ENCODE measurements at places on chromosomes 2 and 18.

DNA sequence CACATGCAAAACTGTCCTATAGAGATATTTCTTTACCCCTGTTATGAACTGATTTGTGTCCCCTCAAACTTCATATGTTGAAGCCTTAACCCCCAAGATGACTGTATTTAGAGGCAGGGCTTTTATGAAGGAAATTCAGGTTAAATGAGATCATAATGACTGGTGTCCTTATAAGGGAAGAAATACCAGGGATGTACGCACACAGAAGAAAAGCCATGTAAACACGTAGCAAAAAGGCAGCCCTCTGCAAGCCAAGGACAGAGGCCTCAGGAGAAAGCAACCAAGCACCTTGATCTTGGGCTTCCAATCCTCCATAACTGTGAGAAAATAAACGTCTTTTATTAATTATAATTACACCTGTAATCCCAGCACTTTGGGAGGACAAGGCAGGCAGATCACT lies 101.3 kb upstream of the NDUFV2 start:
- DNase-seq = no peak

- DNase-seq = no peak
Observed at GRCh38 chr2:158464426-158465281, 7.9 kb downstream of the PKP4 start.

DNA sequence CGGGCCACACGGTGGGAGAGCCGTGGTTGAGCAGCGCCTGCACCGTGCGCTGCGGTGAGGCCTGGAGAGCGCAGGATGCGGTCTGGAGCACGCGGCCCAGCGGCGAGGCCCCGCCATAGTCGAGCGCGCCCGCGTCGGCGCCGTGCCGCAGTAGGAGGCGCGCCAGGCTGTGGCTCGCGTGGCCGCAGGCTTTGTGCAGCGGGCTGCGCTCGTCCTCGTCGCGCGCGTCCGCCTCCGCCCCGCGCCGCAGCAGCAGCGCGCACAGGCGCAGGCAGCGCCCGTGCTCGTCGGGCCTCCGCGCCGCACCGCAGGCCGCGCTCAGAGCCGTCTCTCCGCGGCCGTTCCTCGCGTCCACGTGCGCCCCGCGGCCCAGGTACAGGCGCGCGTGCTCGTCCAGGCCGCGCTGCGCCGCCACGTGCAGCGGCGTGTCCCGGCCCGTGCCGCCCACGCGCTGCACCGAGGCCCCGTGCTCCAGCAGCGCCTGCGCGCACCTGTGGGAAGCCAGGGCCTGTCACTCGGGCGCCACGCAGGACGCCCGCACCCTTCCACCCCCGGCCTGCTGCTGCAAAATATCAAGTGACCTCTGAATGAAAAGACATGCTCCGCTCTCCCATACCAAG lies 46.3 kb upstream of the GBX2 start:
- no peak for DNase-seq

DNA sequence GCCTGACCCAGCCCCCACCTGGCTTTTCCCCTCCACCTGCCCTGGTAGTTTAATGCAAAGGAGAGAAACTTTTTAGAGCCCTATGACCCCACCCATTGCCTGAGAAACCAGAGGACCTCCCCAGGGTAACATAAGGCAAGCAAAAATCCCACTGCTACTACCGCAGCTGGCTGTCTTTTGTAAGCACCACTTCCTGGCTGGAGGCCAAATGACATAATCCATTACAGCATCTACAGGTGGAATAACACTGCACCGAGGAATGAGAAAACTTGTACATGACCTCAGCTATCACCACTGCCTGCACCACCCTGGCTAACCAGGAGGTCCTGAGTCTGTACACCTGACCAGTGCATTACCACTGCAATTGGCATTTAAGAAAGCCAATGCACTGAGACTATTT lies 149.6 kb upstream of the GALNT5 start:
- DNase-seq = no peak
